ENCODE measurements at places on chromosomes 16 and 17. TPM values are rescaled to one million over a fixed set of nuclear protein-coding genes. Genes with fewer than 3 reads are reported as not detected.

Gene AANAT
- not detected for total RNA-seq

Gene SPATA32
- not detected for total RNA-seq

Gene CCL16
- total RNA-seq: not detected

Gene SLC5A11
- under 0.01 TPM for total RNA-seq

Gene HS3ST3A1
- 0.32 TPM for total RNA-seq

Gene PDE6G
- total RNA-seq: 0.76 TPM

Gene GNGT2
- not detected for total RNA-seq

Gene HCRT
- not detected for total RNA-seq

Gene RND2
- total RNA-seq: under 0.01 TPM

Data from epithelial cell of umbilical artery (primary cell).